ENCODE measurements at places on chromosomes 13 and 19. TPM values are rescaled to one million over a fixed set of nuclear protein-coding genes. Genes with fewer than 3 reads are reported as not detected.

- DNase-seq = peak; percentile 55
These were observed 14.1 kb downstream of the KLF2 start for GRCh38 chr19:16338470-16339360.

The KCNRG gene
- 0.32 TPM for total RNA-seq

- DNase-seq = no peak
These were observed 7.4 kb upstream of the OXGR1 start for GRCh38 chr13:97001636-97002035.

- peak; percentile 75 for DNase-seq
These were observed at the start of gene EML2 for GRCh38 chr19:45638930-45639729. Gene EML2, minus strand, starts transcription at chr19:45639397. Its CDS starts 21 bp downstream, at chr19:45639376.

GRCh38 chr13:30978981-30979956 lies 46.8 kb downstream of the TEX26 start:
- DNase-seq = peak; percentile 49

The RFPL4AL1 gene
- total RNA-seq = not detected

The NDFIP2 gene
- 46.3 TPM for total RNA-seq

GRCh38 chr13:43132911-43133310 lies 109.5 kb downstream of the DNAJC15 start:
- DNase-seq = no peak

- DNase-seq = peak; percentile 80
These were observed 1.3 kb downstream of the HCST start for GRCh38 chr19:35903550-35904179.

The TNFSF9 gene
- 1.0 TPM for total RNA-seq

GRCh38 chr13:30493658-30494381 lies 28.1 kb upstream of the HMGB1 start:
- DNase-seq = no peak

DNA sequence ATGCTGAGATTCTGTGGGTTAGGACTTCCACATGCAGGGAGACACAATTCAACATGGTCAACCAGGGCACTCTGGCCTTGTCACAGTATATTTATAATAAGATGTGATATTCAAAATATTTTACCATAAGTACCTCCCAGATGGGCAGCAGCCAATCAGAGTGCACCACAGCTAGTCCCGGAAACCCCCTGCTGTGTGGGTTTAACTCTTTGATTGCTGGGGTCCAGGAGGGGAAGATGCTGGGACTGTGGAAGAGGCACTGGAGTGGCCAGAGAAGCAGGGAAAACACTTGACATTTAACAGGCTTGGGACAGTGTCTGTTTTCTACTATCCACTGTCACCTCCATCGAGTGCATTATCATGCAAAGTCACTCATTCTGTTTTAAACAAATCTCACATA lies 99.0 kb downstream of the MBNL2 start:
- no peak for DNase-seq

DNA sequence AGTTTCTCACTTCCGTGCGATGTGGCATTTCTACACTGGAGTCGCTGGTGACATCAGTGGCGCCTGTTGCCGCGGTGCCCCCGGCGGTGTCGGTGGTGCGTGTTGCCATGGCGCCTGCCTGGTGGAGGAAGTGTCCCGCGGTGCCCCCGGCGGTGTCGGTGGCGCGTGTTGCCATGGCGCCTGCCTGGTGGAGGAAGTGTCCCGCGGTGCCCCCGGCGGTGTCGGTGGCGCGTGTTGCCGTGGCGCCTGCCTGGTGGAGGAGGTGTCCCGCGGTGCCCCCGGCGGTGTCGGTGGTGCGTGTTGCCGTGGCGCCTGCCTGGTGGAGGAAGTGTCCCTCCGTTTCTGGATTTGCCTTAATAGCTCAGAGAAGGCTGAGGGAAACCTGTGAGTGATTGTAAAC lies 127.6 kb downstream of the KDM4B start:
- DNase-seq = no peak

DNA sequence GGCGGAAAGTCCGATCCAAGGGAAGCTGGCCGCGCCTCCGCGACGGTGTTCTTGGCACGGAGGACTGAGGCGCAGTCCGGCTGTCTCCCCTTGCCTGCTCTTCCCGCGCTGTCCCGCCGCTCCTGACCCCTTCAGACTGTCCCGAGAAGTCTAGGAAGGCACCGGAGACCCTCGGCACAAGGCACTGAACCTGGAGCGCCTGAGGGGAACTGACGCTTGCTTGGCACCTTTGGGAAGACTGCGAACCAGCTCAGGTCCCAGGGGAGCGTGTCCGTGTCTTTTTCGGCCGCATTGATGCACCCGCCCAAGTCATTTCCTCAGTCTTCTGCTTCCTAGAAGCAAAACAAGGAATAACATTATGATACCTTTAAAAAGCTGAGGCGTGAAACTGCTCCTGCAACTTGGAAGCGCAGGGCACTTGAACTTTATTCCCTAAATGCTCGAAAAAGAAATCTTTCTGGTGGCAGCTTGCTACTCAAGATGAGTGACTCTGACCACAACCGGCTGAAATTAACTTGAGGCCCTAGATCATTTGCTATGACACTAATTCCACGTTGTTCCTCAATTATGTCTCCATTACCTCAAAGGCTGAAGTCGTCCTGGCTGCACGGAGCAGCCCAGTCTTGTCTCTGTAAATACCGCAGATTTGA lies 735 bp upstream of the FLT1 start:
- DNase-seq = no peak

The SPTBN4 gene
- total RNA-seq = 4.8 TPM

- DNase-seq = no peak
These were observed 5.7 kb upstream of the THSD1 start for GRCh38 chr13:52411629-52412028.

GRCh38 chr13:29761815-29762214 lies 88.6 kb downstream of the UBL3 start:
- DNase-seq = no peak

The FGF21 gene
- total RNA-seq = not detected

The PRRG2 gene
- 1.3 TPM for total RNA-seq

- DNase-seq = no peak
These were observed 117.2 kb downstream of the MIPEP start for GRCh38 chr13:23771956-23772355.

- no peak for DNase-seq
These were observed 1.6 kb upstream of the TPM4 start for GRCh38 chr19:16074488-16075365.

- no peak for DNase-seq
These were observed 352.5 kb upstream of the PCDH20 start for GRCh38 chr13:61768175-61768574.

GRCh38 chr13:71864094-71864985 lies 2.7 kb downstream of the DACH1 start:
- peak; percentile 65 for DNase-seq

The NMRK2 gene
- total RNA-seq = 1,046 TPM

GRCh38 chr13:49533591-49534269 lies 38.0 kb downstream of the PHF11 start:
- DNase-seq = no peak

GRCh38 chr13:41577436-41577835 lies 120.1 kb downstream of the RGCC start:
- peak; percentile 46 for DNase-seq

GRCh38 chr19:46828484-46828883 lies 22.2 kb downstream of the AP2S1 start:
- no peak for DNase-seq

DNA sequence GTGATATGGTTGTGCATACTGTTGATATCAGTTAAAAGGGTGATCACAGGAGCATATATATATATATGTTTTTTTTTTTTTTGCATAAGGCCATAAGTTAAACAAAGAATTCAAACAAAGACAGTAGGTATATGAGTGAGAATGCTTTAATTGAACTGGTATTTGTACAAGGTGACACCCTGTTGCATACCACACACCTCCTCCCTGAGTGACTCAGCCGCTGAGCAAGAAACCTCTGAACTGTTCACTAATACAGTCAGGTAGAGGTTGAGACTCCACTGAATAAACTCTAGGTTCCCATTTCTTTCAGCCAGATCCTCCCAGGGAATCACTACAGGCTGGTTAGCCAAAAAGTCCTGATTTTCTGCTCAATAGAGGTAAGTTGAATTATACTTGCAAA lies at the start of gene SCEL:
SCEL (plus strand) TSS at position 259 of the 400 bp plus-strand sequence. CDS start 20,170 bp downstream, outside the sequence.
- DNase-seq = no peak

DNA sequence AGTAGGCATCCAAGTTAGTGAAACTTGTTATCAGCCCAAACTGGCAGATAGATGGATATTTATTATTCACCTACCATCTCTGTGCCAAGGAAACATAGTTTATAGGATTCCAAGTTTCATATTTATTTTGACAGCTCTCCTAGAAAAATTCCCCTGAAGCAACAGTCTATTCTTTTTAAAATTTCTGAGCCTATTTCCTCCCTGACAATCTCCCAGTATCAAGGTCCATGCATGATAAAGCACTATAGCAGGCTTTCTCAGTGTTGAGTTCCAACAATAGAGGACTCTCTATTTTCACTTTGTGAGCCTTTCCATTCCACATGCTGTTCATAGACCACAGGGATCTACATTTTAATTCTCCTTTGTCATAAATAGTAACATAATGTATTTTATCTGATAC lies 312.6 kb downstream of the SLITRK6 start:
- DNase-seq = no peak

- DNase-seq = no peak
These were observed 4.5 kb downstream of the ZNF787 start for GRCh38 chr19:56116606-56117005.

The DIRAS1 gene
- total RNA-seq = 241 TPM

The CGB1 gene
- total RNA-seq = not detected

The ADAMTS10 gene
- total RNA-seq = 10.0 TPM

The NAPSA gene
- 0.32 TPM for total RNA-seq

DNA sequence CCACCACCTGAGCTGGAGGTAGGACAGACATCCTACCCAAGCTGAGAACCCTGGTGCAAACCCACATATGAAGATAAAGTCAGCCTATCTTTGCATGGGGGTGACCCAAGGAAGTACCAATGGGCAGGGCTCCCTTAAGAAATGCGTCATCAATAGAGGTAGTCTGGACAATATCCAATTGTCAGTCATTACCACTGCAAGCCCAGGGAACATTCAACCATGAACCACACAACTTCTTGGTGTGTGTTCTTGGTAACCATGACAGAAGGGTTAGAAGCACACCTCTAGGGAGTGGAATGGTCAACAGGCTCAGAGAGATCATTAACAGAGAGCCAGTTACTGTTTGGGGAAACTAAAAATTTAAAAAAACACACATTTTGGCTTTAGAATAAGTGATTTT lies 34.7 kb upstream of the DOCK9 start:
- no peak for DNase-seq

- no peak for DNase-seq
These were observed 47.9 kb upstream of the ONECUT3 start for GRCh38 chr19:1705367-1705766.

The ACP7 gene
- total RNA-seq = not detected

DNA sequence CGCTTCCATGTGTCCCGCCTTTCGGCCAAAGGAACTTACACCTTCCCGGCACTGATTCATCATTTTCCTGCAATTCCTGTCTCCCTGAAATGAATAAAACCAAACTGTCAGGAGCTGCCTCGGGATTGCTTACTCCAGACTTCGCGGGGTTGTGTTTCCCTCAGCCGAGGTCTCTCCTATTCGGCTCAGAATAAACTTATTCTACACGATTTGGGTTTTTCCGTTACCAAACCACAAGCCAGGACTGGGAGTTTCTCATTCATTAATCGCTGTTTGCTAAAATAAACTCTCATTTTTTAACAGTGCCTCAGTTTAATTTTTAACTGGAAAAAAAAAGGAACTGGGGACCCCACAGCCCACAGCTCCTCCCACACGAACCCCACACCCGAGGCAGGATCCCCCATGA lies 667 bp downstream of the ZNF878 start:
- no peak for DNase-seq

- no peak for DNase-seq
These were observed 3.0 kb downstream of the ENOX1 start for GRCh38 chr13:43783820-43784219.

The KLK1 gene
- not detected for total RNA-seq

The SYNGR4 gene
- total RNA-seq = not detected

DNA sequence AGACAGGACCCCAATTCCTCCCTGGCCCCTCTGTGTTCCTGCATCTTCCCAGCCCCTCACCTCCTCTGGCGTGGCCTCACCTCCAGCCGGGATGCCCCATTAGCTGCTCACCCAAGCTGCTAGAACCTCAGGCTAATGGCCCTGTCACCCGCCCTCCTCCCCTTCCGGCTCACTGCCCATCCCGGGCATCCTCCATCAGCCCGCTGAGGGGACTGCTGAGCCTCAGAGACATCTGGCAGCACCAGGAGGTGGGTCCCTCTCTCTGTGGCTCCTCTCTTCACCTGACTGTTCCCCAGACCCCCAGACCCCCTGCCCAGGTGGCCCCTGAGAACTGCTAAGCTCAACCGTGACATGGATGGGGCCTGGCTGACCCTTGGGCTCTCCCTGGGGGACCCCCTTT lies 2.9 kb downstream of the FFAR1 start:
- no peak for DNase-seq

The ZNF582 gene
- 5.5 TPM for total RNA-seq

GRCh38 chr13:94178625-94179244 lies 300.7 kb downstream of the DCT start:
- DNase-seq = no peak

DNA sequence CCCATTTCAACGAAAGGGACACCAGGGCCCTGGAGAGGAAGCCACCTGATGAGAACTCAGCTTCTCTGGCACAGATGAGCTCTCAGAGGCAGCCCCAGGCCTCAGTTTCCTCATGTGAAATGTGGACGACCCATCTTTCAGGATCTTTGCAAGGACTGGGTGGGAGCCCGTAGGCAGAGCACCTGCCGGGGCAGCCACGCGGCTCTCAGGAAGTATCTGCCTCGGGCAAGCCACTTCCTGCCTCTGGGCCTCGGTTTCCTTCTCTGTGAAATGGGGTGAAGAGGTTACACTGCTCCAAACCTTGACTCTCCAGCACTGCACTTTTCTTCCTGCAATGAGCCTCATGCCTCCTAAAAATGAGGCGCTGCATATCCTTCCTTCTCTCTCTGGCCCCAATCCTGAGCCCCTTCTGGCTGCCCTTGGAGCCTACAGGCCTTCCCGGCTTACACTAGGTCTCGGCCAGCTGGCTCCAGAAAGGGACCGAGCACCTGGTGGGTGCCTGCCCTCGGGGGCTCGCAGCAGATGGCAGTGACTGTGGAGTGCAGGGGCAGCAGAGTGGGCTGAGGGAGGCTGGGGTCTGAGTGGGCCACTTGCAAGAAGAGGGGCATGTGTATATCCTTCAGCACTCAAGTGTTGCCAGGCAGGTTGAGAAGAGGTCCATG lies 3.5 kb downstream of the SSBP4 start:
- DNase-seq = no peak

Measured in left ventricle myocardium superior (tissue), 1 donor.